G401 (cell line): ENCODE measurements at places on chromosomes 3 and 15. TPM values are rescaled to one million over a fixed set of nuclear protein-coding genes. Genes with fewer than 3 reads are reported as not detected.

GRCh38 chr15:65450556-65450955 lies 27.8 kb upstream of the IGDCC4 start:
- no peak for DNase-seq

GRCh38 chr3:141241616-141242376 lies 10.2 kb downstream of the PXYLP1 start:
- no peak for DNase-seq

FMN1 gene
- not detected in 2 replicates for total RNA-seq

DNA sequence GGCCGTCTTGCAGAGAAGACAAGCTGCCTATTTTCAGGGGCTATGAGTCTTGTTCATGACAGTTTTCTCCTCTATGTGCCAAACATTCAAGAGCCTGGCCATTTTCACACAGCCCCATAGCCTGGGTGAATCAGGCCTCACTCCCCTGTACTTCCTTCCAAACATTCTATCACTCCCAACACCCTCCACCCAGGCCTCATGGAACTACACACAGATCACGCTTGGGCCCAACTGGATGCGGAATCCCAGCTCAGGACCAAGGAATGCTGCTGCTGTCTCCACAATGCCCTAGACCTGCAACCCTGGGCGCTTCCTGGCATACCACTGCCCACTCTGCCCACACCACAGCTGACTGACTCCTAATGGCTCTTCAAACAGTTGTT lies 39.4 kb upstream of the PCSK6 start:
- no peak for DNase-seq

GRCh38 chr3:61354604-61355003 lies 103.4 kb upstream of the FHIT start:
- no peak for DNase-seq

SERINC4 gene
- total RNA-seq, result not detected in 2 replicates

SLC28A2 gene
- not detected in 2 replicates for total RNA-seq

GOLGA6L4 gene
- 0.58 and 0.80 TPM in 2 replicates for total RNA-seq
